GM12892 (cell line): ENCODE measurements at places on chromosomes 6 and 20.
A peak's percentile ranks its signal among the peaks of the same experiment; 100 is the strongest.

- DNase-seq, result no peak
Measured at GRCh38 chr20:10591946-10592521, 81.8 kb downstream of the JAG1 start.

- DNase-seq, result no peak
Measured at GRCh38 chr6:64113704-64114103, 478.1 kb downstream of the PHF3 start.

DNA sequence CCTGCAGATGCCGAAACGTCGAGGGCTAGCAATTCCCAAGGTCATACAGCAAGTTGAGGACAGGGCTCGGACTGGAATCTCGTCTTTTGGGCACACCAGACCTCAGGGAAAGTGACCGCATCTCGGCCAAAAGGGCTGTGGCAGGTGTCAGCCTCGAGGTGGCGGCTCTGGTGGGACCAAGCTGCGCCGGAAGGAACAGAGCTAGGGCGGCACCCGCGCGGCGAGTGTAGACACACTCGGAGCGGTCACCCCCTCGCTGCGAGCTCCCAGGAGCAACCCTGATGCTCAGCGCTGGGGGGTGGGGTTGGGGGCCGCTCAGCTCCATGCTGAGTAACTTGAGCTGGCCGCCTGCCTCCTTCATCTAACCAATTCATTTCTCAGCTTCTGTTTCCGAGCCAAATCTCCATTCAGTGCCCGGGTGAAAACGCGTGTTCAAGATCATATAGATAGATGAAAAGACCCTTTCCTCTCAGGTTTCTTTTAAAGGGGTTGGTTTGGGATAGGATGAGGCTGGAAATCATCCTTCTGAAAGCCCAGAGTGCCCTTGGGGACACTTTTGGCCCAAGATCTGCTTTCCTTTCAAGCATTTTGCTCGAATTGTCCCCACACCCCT lies 2.2 kb upstream of the TUBB2B start:
- DNase-seq, result no peak

DNA sequence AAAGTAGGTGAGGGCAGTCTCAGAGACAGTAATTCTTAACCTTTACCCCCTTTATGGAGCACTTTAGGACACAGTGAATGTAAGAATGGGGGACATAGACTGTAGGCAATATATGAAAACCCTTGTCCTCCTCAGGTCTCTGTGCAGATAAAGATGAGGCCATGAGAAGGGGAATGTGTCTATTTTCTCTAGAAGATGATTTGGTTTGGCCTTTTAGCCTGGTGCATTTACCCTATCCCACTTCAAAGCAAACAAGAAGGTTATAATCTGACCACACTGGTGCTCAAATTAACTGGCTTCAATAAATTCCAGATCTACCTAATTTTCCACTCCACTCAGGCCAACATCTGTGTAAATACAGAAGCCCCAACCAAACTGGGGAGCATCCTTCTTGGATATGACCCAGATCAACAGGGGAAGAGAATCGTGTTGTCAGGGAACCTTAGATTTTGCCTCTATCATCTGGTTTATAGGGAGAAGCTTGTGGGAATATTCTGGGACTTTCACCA lies 42.4 kb downstream of the RIPOR2 start:
- no peak for DNase-seq

DNA sequence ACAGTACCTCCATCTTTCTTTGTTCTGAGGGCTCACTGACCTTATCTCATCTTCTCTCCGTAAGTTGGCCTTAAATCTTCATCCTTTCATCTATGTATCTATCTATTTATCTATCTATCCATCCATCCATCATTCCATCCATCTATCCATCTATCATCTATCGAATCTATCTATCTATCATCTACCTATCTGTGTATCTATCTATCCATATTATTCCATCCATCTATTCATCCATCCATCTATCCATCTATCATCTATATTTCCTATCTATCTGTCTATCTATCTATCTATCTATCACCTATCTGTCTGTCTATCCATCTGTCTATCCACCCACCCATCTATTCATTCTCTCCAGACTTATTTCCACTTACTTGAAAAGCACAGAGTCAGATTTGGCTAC lies 147.3 kb upstream of the PMEPA1 start:
- DNase-seq, result no peak

DNA sequence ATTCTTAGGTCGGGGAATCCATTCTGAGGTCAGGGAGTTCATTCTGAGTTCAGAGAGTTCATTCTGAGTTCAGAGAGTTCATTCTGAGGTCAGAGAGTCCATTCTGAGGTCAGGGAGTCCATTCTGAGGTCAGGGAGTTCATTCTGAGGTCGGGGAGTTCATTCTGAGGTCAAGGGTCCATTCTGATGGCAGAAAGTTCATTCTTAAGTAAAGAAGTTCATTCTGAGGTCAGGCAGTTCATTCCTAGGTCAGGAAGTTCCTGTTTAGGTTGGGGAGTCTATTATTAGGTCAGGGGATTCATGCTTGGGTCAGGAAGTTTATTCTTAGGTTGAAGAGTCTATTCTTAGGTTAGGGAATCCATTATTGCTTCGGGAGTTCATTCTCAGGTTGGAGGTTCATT lies 16.5 kb upstream of the NXT1 start:
- no peak for DNase-seq

- no peak for DNase-seq
Measured at GRCh38 chr6:14638906-14639761, 521.6 kb downstream of the CD83 start.

- no peak for DNase-seq
Measured at GRCh38 chr6:160261991-160262680, 3.5 kb upstream of the SLC22A2 start.

DNA sequence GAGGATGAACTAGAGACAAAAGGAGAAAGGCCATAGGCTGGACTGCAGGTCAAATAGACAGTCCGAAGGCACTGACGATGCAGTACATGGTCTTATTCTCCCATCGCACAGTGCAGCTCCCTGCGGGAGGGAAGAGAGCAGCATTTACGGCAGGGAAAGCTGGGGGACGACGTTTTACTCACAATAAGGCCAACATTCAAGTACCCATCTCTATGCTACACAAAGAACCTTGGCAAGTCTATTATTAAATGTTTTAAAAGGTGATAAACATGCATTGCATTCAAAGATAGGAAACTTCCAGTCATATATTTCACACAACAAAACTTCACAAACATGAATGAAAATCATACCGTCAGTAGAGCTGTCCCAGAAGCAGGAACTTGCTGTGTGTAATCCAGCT lies 7.8 kb downstream of the DYNLT1 start:
- DNase-seq, result no peak

- DNase-seq, result no peak
Measured at GRCh38 chr6:5190507-5190906, 70.2 kb downstream of the LYRM4 start.

- peak; percentile 72 for DNase-seq
Measured at GRCh38 chr20:2101057-2101864, at the start of gene STK35. TSS of gene STK35 (plus strand) at chr20:2101827. CDS start at chr20:2101882, 55 bp downstream.

DNA sequence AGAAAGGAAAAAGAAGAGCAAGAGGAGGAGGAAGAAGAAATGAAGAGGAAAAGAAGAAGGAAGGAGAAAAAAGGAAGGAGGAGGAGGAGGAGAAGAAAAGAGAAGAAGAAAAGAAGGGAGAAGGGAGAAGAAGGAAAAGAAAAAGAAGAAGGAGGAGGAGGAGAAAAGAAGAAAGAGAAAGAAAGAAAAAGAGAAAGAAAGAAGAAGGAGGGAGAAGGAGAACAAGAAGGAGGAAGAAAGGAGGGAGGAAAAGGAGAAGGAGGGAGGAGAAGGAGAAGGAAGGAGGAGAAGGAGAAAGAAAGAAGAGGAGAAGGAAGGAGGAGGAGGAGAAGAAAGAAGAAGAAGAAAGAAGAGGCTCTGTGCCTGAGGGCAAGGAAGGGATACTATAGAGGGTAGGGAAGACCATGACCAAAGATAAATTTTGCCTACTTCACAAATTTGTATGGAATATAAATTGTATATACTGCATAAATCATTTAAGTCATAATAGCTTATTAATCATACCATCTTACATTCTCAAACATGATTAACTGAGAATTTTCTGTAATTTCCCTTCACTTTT lies 55.7 kb downstream of the SESN1 start:
- no peak for DNase-seq

- no peak for DNase-seq
Measured at GRCh38 chr20:15236812-15237211, 899.4 kb upstream of the FLRT3 start.

GRCh38 chr20:45338121-45339030 lies 9.8 kb downstream of the SDC4 start:
- DNase-seq, result no peak

- DNase-seq, result no peak
Measured at GRCh38 chr6:163866192-163866591, 451.7 kb downstream of the QKI start.

DNA sequence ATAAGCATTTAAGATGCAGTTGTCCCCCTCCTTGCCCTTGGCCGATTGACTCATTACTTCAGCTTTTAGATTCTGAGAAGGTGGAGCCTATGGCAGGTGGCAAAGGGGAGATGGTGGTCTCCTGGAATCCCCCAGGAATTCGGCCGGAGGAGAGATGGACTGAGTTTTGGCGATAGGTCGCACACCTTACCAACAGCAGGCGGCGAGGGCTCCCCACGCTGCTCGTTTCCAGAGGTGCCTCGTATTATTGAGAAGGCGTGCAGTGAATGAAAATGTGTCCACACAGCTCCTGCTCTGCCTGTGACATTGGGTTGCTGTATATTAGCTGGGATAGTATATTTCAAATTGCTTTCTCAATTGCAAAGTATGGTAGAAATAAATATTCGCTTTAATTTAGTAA lies 224.5 kb downstream of the ARID1B start:
- DNase-seq, result no peak

GRCh38 chr6:29666826-29667130 lies 9.9 kb downstream of the MOG start:
- DNase-seq, result no peak

GRCh38 chr6:149190224-149190831 lies 127.2 kb upstream of the TAB2 start:
- DNase-seq, result no peak

DNA sequence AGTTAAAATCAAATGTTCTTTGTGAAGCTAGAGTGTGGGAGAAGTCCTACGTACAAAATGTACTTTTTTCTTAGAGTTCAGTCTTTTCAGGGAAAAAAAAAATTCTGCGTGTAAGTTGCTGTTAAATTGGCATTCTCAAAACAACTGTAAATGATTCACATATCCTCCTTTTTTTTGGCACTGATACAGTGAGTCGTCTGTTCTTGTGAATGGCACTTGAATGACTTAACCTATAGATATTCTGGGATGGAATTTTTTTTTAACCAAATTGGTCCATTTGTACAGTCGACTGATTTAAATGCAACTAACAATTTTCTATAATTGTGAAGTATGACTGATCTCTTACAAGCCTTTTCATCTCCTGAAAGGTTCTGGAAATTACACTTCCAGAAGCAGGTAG lies 5.5 kb upstream of the JAG1 start:
- no peak for DNase-seq

GRCh38 chr6:56875961-56876360 lies 78.9 kb upstream of the BEND6 start:
- DNase-seq, result no peak

- DNase-seq, result no peak
Measured at GRCh38 chr6:55836481-55836880, 38.9 kb downstream of the BMP5 start.

DNA sequence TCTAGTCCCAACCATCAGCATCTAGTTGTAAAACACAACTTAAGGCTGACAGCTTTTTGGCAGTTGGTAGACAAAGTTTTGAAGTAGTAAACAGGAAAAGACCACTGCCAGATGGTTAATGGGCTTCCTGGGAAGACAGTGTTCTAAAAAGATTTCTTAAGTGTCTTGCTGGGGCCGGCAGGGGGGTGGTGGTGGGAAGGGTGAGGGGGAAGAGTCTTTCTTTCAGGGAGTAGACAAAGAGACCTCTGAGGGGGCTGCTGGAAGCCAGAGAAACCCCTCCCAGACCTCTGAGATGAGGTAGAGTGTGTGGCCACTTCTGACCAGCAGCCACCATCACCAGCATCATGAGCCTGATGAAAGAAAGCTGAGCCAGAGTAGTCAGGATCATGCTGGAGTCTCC lies 784.9 kb downstream of the TENT5A start:
- DNase-seq, result no peak

GRCh38 chr6:105192707-105193465 lies 13.1 kb upstream of the POPDC3 start:
- no peak for DNase-seq

DNA sequence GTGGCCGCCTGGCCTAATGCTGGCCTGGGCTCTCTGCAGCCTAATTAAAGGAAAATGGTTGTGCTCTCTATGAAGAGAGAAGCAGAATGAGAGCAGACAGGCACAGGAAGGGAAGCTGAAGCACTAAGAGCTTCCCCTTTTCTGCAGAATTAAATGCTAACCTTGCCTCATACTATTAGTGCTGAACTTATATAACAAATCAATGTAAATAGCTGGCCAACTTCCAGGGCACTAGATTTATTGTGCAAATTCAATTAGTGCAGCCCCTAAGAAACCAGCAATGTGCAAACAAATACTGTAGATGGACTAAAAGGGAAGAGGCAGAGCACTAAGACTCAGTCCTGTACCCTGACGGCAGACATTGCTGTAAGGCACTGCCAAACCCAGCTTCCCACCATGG lies 36.1 kb upstream of the INSM1 start:
- DNase-seq, result no peak

GRCh38 chr20:53793783-53794383 lies 200.2 kb upstream of the ZNF217 start:
- no peak for DNase-seq

- DNase-seq, result no peak
Measured at GRCh38 chr6:15137086-15137485, 108.8 kb upstream of the JARID2 start.

- no peak for DNase-seq
Measured at GRCh38 chr20:4870906-4871305, 130.4 kb downstream of the SLC23A2 start.

- no peak for DNase-seq
Measured at GRCh38 chr6:7424967-7425807, 35.6 kb downstream of the RIOK1 start.

GRCh38 chr6:134621858-134622257 lies 303.9 kb upstream of the SGK1 start:
- no peak for DNase-seq

- no peak for DNase-seq
Measured at GRCh38 chr6:12174878-12175277, 115.3 kb upstream of the EDN1 start.

DNA sequence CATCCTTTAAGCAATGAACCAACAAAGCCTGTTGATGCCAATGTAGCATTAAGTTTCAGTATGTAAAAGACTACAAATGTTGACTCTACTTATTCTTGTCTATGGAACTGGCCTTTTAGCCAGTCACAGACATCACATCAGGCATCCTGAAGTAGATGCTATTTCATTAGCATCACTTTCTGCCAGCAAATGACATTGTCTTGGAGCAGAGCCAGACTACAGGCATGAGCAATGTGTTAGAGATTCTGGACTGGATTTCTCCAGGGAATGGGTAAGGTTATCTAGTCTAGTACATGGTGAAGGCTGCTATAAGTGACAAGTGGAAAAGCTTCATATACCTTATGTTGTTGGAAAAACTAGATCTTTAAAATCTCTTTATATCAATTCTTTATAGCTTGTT lies 142.9 kb downstream of the ADGRB3 start:
- DNase-seq, result no peak
